Stimulated activated CD4-positive, alpha-beta T cell treated with anti-CD3 and anti-CD28 coated beads, TNF-alpha, amount 100 ng/mL, for 24 hours (primary cell): ENCODE measurements at places on chromosomes 16 and 17.
A peak's percentile ranks its signal among the peaks of the same experiment; 100 is the strongest.

GRCh38 chr16:30358577-30358936 lies 3.4 kb upstream of the CD2BP2 start:
- DNase-seq, result no peak

DNA sequence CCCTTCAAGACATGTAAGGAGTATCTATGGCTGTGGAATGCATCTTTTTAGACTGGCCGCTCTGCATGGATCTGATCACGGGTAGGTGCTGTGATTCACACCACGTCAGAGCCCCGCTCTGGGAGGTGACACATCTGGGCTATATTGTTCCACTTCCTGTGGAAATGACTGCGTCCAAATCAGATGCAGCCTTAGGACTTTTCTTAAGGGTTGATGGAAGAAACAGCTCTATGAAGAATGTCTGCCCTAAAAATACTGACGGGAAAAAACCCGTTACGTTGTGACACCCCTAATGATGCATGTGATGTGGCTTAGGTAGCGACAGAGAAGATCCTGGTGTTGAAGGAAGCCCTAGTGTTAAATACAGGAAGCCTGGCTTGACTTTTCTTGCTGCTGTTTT lies 12.2 kb downstream of the BANP start:
- DNase-seq, result peak; percentile 53

GRCh38 chr16:49867796-49868668 lies 12.1 kb upstream of the ZNF423 start:
- no peak for DNase-seq

GRCh38 chr16:53775821-53776431 lies 72.0 kb downstream of the FTO start:
- DNase-seq, result no peak
